Activated naive CD4-positive, alpha-beta T cell treated with Interleukin-2 at 50 U/mL for 16 hours (primary cell): ENCODE measurements at places on chromosomes 6 and 20.

DNA sequence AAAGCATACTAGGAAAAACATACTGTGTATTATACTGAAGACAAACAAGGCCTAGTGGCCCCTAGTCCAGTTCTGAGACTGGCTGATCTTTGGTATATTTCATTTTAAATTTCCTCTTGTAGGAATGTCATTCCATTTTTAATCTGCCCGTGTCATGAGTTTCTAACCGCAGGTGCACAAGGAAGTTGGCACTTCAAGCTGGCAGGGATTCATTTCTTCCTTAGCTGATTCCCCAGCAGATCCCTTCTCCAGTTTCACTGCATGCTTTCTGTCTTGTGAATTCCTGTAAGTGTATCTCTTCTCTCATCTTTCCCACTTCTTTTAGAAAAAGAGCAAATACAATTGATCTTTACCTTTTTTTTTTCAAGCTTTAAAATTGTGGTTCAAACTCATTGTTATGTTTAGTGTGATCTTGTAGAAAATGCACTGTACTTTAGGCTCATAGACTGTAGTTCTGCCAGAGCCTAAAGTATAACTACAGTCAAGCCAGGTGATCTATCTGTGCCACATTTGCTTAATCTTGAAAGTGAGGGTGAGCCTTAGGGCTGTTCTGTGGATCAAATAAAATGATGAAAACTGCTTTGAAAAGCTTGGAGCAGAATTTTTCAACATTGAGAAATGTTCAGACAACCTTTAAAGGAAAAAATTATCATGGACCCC lies 37.0 kb downstream of the RNF217 start:
- DNase-seq = no peak

GRCh38 chr6:43993881-43994523 lies 133.2 kb downstream of the MRPL14 start:
- peak; percentile 10 for DNase-seq

- no peak for DNase-seq
These were observed 50.8 kb downstream of the RPF2 start for GRCh38 chr6:111032484-111033140.

DNA sequence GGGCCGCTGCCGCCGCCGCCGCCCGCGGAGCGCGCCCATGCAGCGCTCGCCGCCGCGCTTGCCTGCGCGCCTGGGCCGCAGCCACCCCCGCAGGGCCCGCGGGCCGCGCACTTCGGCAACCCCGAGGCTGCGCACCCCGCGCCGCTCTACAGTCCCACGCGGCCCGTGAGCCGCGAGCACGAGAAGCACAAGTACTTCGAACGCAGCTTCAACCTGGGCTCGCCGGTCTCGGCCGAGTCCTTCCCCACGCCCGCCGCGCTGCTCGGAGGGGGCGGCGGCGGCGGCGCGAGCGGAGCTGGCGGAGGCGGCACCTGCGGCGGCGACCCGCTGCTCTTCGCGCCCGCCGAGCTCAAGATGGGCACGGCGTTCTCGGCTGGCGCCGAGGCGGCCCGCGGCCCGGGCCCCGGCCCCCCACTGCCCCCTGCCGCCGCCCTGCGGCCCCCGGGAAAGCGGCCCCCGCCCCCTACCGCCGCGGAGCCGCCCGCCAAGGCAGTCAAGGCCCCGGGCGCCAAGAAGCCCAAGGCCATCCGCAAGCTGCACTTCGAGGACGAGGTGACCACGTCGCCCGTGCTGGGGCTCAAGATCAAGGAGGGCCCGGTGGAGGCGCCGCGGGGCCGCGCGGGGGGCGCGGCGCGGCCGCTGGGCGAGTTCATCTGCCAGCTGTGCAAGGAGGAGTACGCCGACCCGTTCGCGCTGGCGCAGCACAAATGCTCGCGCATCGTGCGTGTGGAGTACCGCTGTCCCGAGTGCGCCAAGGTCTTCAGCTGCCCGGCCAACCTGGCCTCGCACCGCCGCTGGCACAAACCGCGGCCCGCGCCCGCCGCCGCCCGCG lies 730 bp downstream of the INSM1 start:
- DNase-seq = no peak

GRCh38 chr6:125233202-125233601 lies 68.6 kb downstream of the HDDC2 start:
- no peak for DNase-seq
